ENCODE measurements at places on chromosomes 2 and 18.

- no peak for DNase-seq
These were observed 1.7 kb downstream of the INPP5D start for GRCh38 chr2:233061591-233062450.

- no peak for DNase-seq
These were observed 1.6 kb upstream of the LRRFIP1 start for GRCh38 chr2:237625777-237626176.

GRCh38 chr2:241729868-241730267 lies 4.6 kb upstream of the D2HGDH start:
- no peak for DNase-seq

DNA sequence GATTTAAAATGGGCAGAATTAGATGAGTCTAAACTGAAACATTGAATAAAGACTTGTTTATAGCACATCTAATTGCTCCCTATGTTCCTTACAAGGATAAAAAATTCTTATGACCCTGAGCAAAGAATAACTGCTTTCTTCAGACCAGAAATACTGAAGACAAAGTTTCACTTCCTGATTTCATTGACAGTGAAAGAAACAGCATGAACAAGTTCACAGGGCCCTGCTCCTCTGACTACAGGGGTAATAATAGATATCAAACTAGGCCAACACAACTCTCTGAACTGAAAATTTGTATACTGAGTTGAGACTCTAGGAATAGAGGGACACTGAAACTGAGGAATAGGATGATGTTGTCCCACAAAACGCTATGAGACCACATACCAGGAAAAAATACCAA lies 1383.3 kb upstream of the CDH2 start:
- DNase-seq: no peak

DNA sequence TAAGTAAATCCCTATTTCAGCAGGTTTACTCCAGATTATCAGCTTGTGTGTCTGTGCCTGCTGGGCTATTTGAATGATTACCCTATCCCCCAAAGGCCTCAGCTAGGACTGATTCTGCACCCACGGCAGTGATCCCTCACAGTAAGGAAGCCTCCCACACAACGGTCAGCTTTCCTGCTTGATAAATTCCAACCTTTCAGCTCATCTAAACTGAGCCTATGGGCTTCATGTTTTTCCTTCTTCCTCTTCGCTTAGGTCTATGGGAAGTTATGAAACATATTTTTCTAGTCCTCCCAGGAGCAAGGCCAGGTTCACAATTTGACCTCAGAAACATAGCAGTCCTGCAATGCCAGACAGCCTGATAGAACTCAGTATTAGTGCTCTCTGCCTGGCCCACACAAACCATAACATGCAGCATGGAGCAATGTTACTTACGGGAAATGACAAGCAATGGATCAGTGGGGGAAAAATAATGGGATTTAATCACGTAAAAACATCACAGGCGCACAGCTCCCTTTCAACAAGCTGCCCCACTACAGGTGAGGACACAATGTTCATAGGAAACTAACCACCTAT lies 170.9 kb downstream of the ZNF521 start:
- DNase-seq: no peak

DNA sequence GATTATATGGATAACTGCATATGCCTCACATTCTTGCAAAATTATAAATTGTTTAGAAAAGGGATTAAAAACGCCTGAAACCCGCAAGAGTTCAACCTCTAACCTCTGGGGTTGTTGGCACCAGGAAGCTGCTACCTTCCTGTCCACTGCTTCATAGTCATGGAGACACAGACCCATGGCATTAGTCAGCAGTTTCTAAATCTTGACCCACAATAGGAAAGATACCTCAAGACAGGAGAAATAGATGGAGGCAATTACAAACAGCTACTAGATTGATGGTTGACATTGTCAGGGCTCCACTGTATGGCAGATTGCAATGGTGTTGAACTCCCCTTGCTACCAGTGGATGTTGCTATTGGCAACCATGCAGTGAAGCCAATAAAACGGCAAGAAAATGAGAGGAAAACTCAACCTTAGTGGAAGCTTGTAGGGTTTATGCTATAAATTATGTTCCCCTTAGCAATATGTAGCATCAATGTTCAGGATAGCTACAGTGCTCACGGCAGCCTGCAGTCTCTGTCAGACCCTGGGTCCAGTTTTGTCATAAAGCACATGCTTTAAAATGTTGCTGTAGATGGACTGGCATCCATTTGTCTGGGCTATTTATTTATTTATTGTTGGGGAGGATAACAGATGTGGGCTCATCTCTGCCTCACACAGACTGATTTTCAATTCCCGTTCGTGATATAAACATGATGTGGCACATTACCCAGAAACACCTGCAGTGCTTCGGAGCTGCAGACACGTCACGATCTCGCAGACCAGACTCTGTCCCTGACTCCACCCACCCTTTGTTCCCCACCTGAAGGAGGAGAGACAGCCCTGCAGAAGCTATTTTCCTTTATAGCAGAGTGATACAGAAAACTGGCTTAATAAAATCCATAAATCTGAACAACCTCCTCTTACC lies 233.4 kb downstream of the AGPS start:
- DNase-seq: no peak

GRCh38 chr2:185668710-185669109 lies 69.9 kb upstream of the FSIP2 start:
- no peak for DNase-seq

GRCh38 chr2:16661526-16661925 lies 4.1 kb downstream of the CYRIA start:
- no peak for DNase-seq

DNA sequence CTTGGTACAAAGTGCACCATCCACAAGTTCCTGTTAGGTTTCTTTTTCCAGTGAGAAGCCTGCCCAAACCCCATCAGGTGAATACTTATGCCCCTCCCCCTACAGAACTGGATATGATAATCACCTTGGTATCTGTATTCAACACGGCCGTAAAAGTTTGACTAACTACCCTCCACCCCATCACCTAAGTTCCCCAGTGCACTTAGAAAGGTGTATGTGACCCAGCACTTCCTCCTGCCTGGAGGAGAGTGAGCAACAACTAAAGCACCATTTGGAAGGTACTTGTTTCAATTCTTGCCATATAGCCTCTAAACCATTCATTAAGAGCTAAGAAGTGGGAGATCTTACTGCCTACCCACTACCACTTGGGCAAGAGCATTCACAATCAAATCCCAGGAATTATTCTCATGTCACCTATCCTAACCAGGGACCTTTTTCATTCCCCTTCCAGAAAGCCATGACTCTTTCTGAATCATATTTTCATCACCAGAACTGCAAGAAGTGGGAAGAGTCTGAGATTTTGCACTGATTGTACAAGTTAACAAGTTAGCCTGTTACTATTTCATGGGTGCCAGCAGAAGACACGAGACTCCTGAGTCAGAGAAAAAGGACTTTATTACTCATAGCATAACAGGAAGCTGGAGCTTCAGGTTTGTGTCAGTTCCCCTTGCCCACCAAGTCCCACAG lies 53.5 kb upstream of the NDUFV2 start:
- no peak for DNase-seq

DNA sequence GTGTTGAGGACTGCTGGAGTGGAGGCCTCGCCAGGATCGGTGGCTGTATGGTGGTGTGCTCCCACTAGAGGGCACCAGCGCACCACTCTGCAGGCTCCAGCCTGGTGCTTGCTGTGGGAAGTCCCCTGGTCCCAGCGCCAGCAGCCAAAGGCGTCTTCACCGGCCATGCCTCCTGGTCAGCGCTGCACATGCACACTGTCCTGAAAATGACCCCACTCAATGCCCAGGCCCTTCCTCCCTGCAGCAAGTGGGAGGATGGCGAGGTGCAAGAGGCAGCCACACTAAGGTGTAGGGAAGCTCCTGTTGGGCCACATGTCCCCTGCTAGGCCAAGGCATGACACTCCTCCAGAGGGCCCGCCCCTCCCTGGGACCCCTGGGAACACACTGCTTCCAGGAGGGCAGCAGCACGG lies 136.5 kb downstream of the CTIF start:
- DNase-seq: peak; percentile 68

DNA sequence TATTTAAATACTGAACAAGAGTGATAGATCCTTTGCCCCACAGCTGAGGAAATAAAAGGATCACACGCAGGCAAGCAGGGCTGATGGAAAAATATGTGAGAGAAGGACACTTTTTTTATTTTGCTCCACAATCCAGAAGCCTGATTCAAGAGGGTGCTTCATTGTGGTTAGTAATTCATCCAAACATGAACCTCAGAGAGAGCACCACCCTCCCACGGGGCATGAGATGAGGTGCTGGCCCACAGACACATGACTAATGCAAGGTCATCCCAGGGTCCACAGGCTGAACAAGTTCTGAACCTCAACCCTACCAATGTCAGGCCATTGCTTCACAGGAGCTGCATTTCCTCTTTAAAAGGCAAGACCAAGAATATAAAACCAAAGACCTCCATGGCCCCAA lies 239.6 kb downstream of the MREG start:
- DNase-seq: peak; percentile 47

DNA sequence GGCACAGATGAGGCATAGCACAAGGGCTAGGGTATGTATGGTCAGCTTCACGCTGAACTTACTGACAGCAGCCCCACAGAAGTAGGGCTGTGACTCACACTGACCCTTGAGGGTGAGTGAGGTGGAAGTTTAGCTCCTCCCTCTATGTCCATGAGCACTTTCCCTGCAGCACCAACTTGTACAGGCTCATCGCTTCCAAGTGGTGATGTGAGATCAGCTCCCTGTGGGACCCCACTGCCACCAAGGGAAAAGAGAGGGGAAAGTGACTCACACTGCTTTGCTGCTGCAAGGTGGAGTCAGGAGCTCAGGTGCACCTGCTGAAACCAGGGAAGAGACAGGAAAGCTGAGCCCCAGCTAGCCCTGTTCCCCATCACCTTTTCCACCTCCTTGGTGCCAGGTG lies 91.5 kb downstream of the TEX51 start:
- no peak for DNase-seq

DNA sequence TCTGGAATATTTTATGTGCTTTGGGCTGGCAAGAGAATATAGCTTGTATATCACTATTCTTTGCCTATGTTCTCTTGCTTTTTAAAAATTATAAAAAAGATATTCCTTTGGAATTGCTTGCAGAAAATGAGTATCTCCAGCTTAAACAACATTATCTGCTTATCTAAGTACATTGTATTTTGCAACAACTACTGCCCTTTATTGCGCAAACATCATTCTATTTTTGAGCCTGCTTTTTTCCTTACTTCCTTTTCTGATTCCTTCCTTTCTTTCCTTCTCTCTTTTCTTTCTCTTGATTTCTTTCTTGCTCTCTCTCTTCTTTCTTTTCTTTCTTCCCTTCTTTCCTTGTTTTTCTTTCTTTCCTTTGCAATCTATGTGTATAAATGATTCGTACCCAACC lies 74.0 kb downstream of the UNC80 start:
- no peak for DNase-seq

GRCh38 chr2:12044857-12045256 lies 298.4 kb downstream of the LPIN1 start:
- DNase-seq: no peak

GRCh38 chr2:156399950-156400705 lies 36.1 kb upstream of the GPD2 start:
- DNase-seq: peak; percentile 72

- DNase-seq: peak; percentile 16
These were observed 506.1 kb upstream of the FAM98A start for GRCh38 chr2:34105006-34105767.

DNA sequence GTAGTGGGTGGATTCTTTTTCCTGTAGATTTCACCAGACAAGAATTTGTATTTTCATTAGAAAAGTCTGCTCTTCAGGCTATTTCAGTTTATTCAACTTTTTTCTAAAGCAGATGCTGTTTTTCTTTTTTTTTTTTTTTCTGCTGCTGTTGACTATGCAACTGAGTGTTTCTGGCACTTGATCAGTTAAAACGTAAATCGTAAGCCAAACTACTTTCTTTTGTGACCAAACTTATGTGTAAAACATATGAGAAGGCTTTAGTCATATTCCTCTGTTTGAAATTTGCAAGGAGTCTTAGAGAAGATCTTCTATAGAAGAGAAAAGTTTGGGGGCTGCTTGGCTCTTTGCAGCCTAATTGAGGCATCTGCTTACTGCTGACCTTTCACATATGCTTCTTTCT lies 170.1 kb downstream of the PARD3B start:
- no peak for DNase-seq

GRCh38 chr2:74890711-74891110 lies 56.8 kb downstream of the HK2 start:
- DNase-seq: no peak

GRCh38 chr18:64116571-64117175 lies 32.2 kb downstream of the LINC00305 start:
- DNase-seq: no peak

DNA sequence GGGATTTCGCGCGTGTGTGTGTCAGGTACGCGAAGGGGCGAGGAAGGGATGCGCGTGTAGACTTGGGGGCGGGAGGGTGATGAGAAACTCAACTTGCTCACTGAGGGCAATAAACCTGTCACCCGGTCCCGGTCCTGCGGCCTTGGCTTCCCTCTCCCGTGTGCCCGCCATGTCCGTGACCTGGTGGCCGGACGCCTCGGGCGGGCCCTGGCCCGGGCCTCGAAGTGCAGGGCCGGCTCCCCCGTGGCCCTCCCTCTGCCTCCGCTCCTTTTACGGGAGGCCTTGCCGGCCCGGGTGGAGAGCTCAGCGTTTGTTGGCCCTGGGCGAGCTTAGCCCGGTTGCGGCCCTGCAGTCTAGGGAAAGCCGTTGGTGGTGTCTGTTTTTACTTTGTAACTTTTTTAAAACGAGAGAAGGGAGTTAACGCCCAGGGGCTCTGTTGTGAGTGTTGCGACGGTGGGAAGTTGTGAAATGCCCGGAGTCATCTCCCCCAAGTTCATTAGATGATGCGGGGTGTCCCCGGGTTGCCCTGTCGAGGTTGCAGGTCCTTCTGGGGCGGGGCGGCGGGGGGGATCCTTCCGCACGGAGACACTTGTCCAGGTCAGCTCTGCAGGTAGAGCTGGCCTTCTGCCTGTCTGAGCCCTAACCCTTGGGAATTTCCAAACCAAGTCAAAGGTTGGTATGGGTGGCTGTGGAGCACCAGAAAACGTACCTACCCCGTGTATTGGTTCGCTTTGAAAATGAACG lies 883 bp downstream of the SMCHD1 start:
- DNase-seq: peak; percentile 26

GRCh38 chr2:153386481-153386897 lies 92.1 kb downstream of the RPRM start:
- DNase-seq: no peak

GRCh38 chr2:110100480-110100879 lies 15.1 kb downstream of the MALL start:
- DNase-seq: no peak

- DNase-seq: no peak
These were observed 147.5 kb upstream of the TTC39C start for GRCh38 chr18:23867006-23867405.

- no peak for DNase-seq
These were observed 15.8 kb downstream of the ZNF236 start for GRCh38 chr18:76838182-76838581.

DNA sequence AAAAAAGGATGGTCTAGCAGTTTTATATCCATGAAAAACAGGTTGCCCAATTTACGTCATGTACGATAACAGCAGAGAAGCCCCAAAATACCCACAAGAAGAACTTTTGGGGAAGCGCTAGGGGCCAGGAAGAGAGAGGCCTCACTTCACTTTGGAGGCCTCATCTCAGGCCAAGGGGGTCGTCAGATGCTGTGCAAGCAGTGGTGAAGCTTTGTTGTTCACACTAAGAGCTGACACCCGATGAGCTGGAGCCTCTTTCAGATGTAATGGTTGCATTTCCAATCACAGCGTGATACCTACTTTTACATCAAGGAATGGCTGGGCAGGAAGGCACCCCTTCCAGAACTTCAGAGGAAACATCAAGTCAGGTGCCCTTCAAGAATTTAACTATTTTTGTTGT lies 242.3 kb upstream of the PXDN start:
- no peak for DNase-seq

Measured in H54 (cell line).